ENCODE measurements at places on chromosomes 2 and 18.

DNA sequence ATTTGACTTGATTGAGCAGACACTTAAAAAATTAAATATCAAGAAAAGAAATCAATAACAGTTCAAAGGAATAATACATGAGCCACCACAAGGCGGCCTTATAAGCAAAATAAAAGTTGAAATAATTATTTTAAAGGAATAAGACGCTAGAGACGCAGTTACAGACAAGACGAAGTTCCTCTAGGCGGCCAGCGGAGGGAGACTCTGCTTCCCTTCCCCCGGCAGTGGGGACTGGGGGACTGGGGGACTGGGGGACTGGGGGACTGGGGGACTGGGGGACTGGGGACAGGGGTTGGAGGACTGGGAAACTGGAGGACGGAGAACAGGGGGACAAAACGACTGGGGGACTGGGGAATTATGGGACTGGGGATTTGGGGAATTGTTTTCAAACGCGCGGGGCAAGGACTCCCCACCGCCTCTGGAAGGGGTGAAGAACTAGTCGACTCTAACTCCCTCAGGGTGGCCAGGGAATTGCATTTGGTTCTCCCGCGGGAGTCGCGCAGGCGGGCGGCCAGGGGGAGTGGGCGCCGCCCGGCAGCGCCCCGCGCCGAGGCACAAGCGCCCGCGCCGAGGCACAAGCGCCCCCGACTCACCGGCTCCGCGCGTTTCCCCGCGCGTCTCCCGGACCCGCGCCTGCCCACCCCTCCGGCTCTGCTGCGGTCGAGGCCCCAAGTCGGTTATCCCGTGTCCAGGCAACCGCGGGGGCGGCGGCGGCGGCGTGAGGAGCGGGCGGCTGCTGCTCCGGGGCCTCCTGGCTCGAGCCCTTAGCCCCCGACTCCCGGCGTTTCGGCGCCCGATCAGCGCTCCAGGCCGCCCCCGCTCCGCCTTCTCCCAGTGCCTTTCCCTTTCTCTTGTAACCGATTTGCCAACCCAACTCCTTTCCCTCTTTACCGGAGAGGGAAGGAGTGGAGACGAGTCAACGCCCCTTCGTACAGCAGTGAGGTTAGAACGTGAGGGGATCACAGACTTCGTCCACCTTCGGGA, at the start of gene CCDC178:
Gene CCDC178, minus strand, starts transcription at position 662 of the 984 bp plus-strand sequence. CDS start 28,633 bp downstream, outside the sequence.
- no peak for DNase-seq

DNA sequence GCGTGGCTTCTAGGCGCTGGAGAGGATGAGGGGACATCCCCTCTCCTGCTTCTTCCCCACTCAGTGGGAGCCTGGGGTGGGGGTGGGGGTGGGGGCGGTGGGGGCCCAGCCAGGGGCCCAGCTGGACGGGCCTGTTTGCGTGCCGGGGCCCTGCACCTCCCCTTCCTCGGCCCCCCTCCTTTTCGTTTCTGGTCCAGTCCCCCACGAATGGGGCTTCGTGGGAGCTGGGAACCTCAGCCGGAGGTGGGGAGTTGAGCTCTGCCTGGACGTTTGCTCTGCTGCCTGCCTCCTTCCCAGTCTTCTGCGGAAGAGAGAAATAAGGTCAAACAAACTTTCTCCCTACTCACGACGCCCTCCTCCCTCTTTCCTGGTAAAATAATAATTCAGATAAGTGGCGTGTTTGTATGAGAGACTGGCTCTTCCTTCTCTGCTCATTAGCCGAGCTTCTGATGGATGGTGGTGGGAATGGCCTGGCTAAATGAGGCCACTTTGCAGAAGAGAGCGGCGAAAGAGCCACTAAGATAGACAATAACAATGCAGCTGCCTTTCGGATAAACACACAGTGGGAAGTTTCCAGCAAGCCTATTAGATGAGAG, 782 bp downstream of the MTA3 start:
- DNase-seq, result no peak

DNA sequence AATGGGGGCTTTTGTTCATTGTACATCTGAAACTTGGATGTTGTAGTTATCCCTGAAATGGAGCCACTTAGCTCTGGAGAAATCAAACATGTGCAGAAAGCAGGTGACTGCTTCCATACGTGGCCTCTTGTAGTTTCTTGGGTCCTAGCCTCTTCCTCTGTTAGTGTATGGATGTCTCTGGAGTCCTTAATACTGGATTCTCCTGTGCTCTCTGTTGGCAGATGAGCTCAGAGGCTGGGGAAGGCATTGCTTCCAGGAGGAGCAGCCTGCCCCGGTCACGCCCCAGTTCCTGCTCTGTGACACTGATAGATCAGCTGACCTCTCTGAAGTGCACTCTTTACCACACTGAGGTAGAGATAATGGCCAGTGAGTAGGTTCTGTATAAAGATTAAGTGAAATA, 176.2 kb downstream of the LDLRAD4 start:
- DNase-seq, result no peak

GRCh38 chr18:55420665-55421307, 167.2 kb downstream of the TCF4 start:
- no peak for DNase-seq

DNA sequence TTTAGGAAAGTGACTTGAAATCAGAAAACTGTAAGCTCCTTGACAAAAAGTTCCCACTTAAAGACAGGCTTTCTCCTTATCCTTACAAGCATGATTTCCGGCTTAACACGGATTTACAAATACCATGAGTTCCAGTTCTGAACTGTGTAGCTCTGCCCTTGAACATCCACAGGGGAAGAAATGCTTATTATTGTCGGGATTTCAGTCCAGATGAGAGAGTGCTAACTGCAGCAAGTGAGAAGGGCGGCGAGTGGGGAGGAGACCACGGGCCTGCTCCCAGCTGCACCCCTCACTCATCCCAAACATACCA, 73.1 kb downstream of the LRRC30 start:
- DNase-seq, result no peak
